ENCODE measurements at places on chromosomes 4 and X.

DNA sequence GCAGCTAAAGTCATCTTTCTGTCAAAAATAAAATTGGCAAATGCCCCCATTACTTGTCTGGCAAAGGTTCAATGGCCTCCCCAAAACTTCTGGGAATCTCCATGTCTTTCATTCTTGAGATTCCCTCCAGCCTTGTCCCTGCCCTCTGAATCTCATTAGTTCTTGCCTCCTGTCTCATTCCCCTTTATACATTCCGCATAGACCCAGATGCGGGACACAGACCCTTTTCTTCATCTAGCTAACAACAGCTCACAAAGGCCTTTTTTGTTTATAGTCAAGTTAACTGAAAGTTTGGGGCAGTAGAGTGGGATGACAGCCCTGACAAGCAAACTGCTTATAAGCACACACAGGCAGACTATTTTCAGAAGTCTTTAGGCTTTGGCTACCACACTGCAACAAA lies 306.1 kb upstream of the FAM241A start:
- DNase-seq = no peak

GRCh38 chr4:182866746-182867145 lies 50.4 kb downstream of the DCTD start:
- no peak for DNase-seq

- DNase-seq = no peak
Measured at GRCh38 chrX:24214568-24214967, 65.0 kb downstream of the ZFX start.

DNA sequence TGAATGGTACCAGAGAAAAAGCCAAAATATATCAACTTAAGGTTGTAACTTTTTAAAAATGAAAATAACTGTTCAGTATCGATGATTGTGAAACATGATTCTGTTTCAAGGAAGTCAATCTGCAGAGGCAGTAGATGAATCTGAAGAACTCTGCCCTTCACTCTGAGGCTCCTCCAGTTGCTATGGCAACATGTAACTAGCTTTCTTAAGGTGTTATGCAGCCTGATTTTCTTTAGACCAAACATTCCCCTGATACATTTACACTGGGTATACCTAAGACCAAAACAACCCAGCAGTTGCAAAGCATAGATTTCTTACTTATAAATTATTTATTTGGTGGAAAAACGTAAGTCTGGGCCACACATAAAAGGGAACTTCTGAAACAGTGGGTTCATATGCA lies 133.6 kb upstream of the RASGEF1B start:
- DNase-seq = no peak

DNA sequence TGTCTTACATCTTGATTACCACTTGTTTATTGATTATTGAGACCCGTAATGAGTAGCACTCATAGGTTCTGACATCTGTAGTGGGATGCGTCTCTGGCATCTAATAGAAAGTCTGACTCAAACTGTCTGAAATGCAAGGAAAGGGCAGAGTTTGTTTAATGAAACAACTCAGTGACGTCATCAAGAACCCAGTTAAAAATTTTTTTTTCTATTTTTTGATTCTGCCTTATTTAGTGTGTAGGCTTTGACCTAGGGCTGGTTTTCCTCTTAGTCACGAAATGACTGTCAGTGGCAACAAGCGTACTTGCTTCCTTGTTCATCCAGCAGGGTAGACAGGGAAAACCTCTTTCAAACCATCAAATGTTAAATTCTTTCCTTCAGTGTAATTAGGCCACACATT lies 3.1 kb upstream of the CDKL5 start:
- DNase-seq = no peak

DNA sequence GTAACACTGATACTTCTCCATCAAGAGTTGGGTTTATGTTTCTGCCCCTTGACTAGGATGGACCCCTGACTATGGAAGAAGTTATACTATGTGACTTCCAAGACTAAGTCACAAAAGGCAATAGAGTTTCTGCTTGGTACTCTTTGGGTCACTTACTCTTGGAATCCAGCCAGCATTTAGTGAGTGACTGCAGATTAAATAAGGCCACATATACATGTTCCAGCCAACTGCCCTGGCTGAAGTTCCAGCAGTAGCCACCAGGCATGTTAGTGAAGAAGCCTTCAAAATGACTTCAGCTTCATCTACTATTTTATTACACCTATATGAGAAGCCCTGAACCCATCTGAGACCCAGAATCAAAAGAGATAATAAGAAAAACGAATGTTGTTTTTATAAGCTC lies 524.0 kb downstream of the DMD start:
- DNase-seq = no peak

DNA sequence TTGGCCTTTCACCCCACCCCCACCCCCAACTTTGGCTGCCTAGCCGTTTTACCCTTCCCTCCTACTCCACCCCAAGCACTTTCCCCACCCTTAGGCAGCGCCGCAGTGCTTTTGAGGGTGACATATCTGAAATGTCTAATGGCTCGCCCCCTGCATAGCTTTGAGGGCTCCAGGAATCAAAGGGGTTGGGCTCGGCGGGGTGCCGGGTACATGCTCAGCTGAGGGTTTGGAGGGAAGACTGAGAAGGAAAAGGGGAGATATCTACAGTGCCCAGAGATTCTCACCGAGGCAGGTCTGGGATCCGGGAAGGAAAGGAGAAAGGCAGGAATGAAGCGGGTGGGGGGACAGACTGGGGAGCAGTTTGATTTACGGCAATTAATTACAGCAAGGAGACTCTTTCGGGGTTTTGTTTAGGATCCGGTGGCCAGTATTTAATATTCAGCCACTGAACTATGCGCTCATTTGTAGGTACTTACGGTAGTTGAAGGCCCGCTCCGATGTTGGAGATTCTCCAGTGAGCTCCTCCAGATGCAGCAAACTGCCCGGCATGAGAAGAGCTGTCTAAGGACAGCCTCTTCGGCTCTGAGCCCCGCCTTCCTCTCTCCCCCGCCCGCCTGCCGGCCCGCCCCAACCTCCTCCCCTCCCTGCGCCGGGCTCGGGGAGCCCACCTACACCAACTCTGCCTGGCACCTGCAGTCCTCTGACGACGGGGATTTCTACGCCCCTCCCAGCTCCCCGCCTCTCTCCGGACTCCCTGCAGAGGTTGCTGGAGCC lies at the start of gene IGSF1:
Gene IGSF1, minus strand, starts transcription at position 569 of the 774 bp plus-strand sequence. CDS start 2,632 bp downstream, outside the sequence.
- DNase-seq = no peak

- DNase-seq = no peak
Measured at GRCh38 chrX:50071494-50071893, 129.3 kb downstream of the AKAP4 start.

DNA sequence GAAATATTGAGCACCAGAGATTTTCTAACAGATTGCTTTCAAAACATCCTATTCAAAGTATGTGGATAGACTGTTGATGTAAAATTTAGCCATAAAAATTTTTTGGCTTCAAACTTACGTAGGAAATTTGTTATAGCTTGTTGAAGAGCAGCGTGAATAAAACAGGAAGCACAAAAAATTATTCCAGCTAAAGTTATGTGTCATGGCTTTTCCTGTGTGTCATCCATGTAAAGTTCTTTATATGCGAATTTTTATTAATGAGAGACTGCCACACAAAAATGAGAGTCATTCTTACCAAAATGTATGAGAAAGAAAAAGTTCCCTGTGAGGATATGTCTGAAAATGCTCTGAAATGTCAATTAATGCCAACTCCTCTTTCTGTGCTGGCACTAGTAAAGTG lies 19.5 kb downstream of the EPGN start:
- no peak for DNase-seq

DNA sequence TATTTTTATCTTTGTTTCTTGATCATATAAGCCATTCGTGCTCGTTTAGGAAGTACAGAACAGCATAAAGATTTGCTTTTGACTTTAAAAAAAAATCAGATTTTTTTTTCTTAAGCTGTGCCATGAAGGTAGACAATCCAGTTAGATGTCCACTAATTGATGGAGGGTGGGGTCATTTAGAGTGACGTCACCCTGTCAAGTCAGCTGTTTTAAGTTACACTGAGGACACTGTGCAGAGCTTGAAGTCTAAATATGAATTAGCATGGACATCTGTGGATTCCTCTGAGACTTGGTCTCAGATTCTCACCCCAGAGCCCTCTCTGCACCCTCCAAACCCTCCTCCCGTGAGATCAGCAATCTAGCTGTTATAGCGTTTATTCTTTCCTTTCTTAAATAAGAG lies 63.9 kb downstream of the ENPP6 start:
- no peak for DNase-seq

DNA sequence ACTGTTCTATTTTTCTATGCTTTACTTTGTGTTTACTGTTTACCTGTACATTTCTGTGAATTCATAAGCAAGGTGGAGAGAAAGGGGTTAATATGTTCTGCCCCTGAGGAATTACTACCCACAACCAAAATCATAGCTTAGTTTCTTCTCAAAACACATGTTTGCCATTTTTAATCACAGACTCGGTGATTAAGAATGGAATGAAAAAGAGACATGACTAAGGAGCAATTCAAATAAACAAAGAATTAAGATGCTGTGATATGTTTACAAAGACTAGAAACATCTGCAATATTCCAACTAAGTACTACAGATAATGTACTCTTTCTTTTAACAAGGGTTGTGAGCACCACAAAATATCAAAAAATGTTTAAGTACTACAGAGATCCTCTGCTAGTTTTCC lies 11.7 kb upstream of the FAT4 start:
- no peak for DNase-seq

GRCh38 chrX:33129607-33130006 lies 81.7 kb downstream of the DMD start:
- no peak for DNase-seq

DNA sequence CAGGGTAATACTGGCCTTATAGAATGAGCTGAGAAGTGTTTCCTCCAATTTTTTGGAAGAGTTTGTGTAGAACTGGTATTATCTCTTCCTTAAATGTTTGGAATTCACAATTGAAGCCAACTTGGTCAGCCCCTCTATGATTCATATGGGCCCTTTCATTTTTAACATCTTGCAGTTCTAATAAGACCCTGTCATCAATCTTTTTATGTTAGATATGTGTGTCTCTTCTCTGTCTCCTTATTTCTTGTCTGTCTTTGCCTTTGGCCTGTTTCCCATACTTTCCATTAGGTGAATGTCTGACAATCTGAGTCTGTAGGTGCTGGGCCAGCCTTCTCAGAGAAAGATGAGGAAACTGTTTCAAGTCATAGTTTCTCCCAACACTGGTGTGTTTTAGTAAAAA lies 88.7 kb downstream of the SLC16A2 start:
- no peak for DNase-seq

DNA sequence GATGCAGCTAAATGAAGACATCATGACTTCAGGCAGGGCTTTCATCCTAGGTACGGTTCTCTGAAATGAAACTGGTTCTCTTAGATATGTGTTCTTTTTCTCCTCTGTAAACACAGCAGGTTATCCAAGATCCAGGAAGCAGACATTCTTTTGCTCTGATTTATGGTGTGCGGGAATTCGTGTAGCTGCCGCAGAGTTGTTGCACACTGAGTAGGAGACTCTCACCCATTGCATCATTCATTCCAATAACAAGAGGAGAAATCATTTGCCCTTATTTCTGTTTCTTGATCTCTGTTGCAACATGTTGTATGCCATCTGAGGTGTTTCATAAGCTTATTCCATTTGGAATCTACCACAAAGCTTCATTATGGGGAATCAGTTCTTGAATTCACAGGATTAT lies 133.6 kb upstream of the VCX2 start:
- no peak for DNase-seq

- DNase-seq = no peak
Measured at GRCh38 chr4:159010100-159010499, 92.8 kb upstream of the RAPGEF2 start.

DNA sequence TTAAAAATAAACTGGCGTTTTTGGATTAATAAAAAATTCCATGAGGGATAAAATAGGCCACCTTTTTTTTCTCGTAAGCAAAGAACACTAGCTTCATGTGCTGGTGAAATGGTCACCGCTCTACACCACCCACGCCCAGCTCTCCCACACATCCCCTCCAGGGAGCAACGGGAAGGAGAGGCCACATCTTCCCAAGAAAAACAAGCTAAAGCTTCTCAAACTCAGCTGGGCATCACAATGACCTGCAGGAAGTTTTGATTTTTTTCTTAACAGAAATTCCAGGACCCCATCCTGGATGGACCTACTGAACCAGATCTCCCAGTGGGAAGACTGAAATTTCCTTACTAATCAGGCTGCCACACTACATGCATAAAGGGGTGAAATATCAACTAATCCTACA lies 9.8 kb downstream of the TSPAN5 start:
- no peak for DNase-seq

DNA sequence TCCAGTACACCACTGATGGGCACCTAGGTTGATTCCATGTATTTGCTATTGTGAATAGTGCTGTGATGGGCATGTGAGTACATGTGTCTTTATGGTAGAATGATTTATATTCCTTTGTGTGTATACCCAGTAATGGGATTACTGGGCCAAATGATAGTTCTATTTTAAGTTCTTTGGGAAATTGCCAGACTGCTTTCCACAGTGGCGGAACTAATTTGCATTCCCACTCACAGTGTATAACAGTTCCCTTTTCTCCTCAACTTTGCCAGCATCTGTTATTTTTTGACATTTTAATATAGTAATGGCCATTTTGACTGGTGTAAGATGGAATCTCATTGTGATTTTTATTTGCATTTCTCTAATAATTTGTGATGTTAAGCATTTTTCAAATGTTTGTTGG lies 25.9 kb downstream of the CC2D2A start:
- DNase-seq = no peak

DNA sequence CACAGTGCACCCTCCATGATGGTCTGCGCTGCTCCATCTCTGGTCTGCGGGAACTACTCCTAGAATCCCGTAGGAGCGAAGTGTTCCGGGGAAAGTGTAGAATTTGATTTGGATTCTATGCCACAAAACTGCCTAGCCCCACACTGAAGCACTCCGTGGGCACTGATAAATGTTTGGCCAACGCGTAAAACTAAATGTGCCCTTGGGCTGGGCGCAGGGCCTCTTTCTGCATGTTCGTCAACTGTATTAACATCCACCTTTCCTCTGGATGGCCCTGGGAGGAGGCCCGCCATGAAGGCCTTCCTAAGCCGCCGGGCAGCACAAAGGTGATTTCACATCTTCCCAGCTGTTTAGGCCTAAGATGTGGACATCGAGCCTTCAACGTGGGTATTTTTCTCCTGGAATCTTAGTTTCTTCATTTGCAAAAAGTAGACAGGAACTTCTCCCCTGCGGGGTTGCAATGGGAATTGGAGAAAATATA lies 2.6 kb downstream of the MSX1 start:
- no peak for DNase-seq

GRCh38 chrX:40933706-40934425 lies 151.4 kb upstream of the USP9X start:
- DNase-seq = no peak

GRCh38 chr4:24794916-24795665 lies at the start of gene SOD3:
SOD3 (plus strand) TSS chr4:24795573; CDS start chr4:24799522, 3,949 bp downstream.
- no peak for DNase-seq

DNA sequence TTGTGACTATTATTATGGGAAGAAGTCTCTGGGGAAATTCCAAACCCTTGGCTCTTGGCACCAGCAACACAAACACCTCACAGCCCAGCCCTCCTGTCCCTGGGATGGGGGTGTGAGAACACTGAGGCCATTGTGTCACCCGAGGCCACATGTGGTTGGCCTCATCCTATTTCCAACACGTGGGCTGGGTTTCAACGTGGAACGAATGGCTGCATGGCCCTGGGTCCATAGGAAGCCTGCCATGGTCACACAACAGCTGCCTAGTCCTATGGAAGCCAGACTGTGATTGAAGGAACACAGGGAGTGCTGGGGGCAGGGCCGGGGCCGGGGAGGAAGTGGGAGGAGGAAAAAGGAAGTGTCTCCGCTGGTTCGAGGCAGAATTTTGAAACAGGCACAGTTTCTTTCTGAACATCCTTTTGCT lies 10.0 kb downstream of the CLCN4 start:
- DNase-seq = no peak

GRCh38 chr4:161496-162284 lies 37.4 kb downstream of the ZNF718 start:
- no peak for DNase-seq
